ENCODE measurements at places on chromosomes 4 and X. TPM values are rescaled to one million over a fixed set of nuclear protein-coding genes. Genes with fewer than 3 reads are reported as not detected.

GPRIN3 gene
- 2.8 TPM for total RNA-seq

DNA sequence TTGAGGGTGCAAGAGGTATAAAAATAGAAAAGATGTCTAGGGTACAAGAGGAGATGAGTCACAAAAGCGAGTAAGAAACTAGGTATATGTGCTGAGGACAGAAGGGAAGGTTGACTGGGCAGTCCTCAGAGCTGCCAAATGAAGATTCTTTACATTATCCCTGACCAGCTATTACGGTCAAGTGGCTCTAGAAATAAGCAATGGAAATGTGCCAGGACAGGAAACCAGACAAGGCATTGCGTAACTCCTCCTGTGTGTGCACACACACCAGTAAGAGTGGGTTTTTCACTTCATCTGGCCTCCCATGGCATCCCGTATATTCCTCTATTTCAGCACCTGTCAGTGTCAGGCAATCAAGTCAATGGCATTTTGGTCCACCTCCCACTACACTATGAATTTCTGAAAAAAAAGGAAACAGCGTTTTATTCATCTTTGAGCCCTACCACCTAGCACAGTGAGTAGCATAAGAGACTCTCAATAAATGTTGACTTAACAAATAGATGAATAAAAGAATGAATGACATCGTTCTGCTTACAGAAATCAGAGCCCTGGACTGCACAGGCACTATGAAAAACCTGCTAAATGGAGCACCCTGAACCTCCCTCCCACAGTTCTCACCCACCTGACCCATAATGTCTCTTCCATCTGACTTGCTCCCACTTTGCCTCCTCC lies 62.6 kb upstream of the KLF3 start:
- no peaks in the 10 kb centered on the region for H3K4me1 ChIP-seq
- no peak for DNase-seq
- H3K36me3 ChIP-seq, result no peaks in the 10 kb centered on the region
- no peaks in the 10 kb centered on the region for H3K27me3 ChIP-seq
- H3K4me3 ChIP-seq, result no peak overlapping the region
- H3K27ac ChIP-seq, result no peak overlapping the region

DNA sequence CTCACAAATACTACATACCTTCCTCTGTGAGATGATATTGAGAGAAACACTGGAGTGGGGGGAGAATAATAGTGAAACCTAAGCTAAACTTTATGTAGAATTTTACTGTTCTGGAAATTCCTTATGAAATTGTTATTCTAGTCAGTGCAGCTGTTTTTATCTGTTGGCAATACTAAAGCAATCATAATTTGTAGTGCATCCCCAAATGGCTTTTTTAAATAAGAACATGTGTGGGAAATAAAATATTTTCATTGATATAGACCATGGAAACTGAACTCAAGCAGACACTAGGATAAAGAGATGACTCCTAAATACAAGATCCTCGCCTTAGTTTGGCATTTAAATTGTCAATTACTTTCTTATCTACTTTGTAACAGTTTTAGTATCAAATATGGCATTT lies 51.1 kb downstream of the SEC24D start:
- H3K36me3 ChIP-seq, result no peaks in the 10 kb centered on the region
- H3K27me3 ChIP-seq, result no peaks in the 10 kb centered on the region
- no peak overlapping the region for H3K27ac ChIP-seq
- H3K4me3 ChIP-seq, result no peak overlapping the region

PAGE1 gene
- total RNA-seq, result not detected

DNA sequence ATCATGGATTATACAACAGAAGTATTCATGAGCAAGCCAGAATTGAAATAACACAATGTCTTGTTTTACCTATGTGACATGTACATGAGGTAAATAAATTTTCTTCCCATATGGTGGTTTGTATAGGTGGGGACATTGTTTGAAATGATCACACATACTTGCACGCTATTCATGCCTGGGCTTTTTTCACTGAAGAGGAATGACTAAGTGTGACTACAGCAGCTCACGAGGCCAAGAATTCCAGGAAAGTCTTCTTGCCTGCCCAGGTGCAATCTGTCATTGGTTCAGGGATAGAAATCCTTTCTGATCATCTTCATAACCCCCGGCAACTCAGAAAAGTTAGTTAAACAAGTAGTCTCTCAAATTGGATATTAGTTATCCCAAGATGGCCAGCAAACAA lies 36.3 kb upstream of the AREG start:
- no peaks in the 10 kb centered on the region for H3K4me1 ChIP-seq
- DNase-seq, result no peak
- H3K27me3 ChIP-seq, result no peaks in the 10 kb centered on the region
- H3K27ac ChIP-seq, result no peak overlapping the region
- no peaks in the 10 kb centered on the region for H3K36me3 ChIP-seq

- H3K36me3 ChIP-seq, result no peaks in the 10 kb centered on the region
- H3K27ac ChIP-seq, result no peak overlapping the region
- H3K4me3 ChIP-seq, result no peak overlapping the region
- no peaks in the 10 kb centered on the region for H3K4me1 ChIP-seq
Observed at GRCh38 chrX:24339911-24340310, 20.5 kb upstream of the SUPT20HL1 start.

DNA sequence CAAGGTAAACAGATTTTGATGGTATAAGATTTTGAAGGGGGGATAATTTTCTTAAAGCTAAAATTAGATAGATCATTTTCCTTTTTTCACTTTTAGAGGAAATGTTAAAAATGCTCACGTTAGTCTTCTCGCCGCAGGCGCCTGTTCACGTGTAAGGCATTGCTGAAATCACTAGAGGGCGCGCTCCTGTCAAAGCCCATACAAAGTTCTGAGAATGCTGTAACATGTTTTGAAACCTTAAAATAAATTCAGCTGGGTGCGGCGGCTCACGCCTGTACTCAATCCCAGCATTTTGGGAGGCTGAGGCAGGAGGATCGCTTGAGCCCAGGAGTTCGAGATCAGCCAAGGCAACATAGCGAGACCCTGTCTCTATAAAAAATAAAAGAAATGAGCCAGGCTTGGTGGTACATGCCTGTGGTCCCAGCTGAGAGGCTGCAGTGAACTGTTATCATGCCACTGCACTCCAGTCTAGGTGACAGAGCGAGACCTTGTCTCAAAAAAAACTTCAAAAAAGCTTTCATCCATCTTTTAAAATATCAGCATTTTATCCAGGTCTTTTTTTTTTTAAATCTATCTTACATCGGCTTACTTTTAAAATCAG lies 138.0 kb downstream of the RBMX2 start:
- no peaks in the 10 kb centered on the region for H3K27me3 ChIP-seq
- no peaks in the 10 kb centered on the region for H3K4me1 ChIP-seq
- no peaks in the 10 kb centered on the region for H3K36me3 ChIP-seq
- no peak overlapping the region for H3K27ac ChIP-seq
- no peak overlapping the region for H3K4me3 ChIP-seq
- no peak for DNase-seq
